ENCODE measurements at places on chromosomes 12 and 14. TPM values are rescaled to one million over a fixed set of nuclear protein-coding genes. Genes with fewer than 3 reads are reported as not detected.
A peak's percentile ranks its signal among the peaks of the same experiment; 100 is the strongest.

Gene ANKRD33
- total RNA-seq = not detected

Gene COCH
- 4.8 TPM for total RNA-seq

GRCh38 chr12:23055004-23055403, 430.0 kb downstream of the ETNK1 start:
- no peak for DNase-seq
- no peak overlapping the region for H3K4me3 ChIP-seq
- H3K27ac ChIP-seq = no peak overlapping the region
- no peaks in the 10 kb centered on the region for H3K4me1 ChIP-seq
- H3K27me3 ChIP-seq = no peaks in the 10 kb centered on the region

Gene CBLN3
- total RNA-seq = 6.1 TPM

Gene KRT80
- total RNA-seq = 9.2 TPM

DNA sequence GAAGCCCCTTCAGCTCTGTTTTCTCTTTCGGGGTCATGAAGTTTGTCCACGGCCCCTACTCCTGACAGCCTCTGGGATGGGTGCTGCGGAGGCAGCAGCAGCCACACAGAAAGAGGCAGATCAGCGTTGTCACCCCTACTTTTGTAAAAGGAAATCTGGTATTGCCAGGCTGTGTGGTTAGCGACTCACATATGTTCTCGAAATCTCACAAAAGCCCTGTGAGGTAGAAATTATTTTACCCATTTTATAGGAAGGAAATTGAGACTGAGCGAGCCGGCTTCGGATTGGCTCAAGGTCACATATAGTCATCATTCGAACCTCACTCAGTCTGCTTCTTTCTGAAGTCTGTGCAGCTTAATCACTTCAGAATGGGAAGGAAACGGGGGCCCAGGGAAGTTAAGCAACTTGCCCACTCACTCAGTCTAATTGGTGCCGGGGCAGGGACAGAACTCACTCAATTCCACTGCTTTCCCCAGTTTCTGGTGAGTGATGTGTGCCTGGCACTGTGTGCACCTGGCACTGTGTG, 1.1 kb upstream of the CKAP4 start:
- DNase-seq = peak; percentile 62
- peaks cover 2% of the 10 kb centered on the region for H3K36me3 ChIP-seq
- H3K27me3 ChIP-seq = no peaks in the 10 kb centered on the region

Gene CRIP2
- total RNA-seq = 191 TPM

Gene MYF6
- not detected for total RNA-seq

Gene NKX2-1
- not detected for total RNA-seq

GRCh38 chr14:80784820-80785219, 156.7 kb downstream of the CEP128 start:
- peaks cover 28% of the 10 kb centered on the region for H3K4me1 ChIP-seq
- DNase-seq = no peak
- H3K4me3 ChIP-seq = no peak overlapping the region
- H3K27me3 ChIP-seq = no peaks in the 10 kb centered on the region

Gene SAMD15
- total RNA-seq = 1.9 TPM

- no peak for DNase-seq
- no peaks in the 10 kb centered on the region for H3K27me3 ChIP-seq
- peaks cover 55% of the 10 kb centered on the region for H3K4me1 ChIP-seq
Observed at GRCh38 chr14:28652782-28653181, 113.8 kb upstream of the FOXG1 start.

- no peaks in the 10 kb centered on the region for H3K4me1 ChIP-seq
Observed at GRCh38 chr12:43118881-43119280, 433.1 kb downstream of the ADAMTS20 start.

DNA sequence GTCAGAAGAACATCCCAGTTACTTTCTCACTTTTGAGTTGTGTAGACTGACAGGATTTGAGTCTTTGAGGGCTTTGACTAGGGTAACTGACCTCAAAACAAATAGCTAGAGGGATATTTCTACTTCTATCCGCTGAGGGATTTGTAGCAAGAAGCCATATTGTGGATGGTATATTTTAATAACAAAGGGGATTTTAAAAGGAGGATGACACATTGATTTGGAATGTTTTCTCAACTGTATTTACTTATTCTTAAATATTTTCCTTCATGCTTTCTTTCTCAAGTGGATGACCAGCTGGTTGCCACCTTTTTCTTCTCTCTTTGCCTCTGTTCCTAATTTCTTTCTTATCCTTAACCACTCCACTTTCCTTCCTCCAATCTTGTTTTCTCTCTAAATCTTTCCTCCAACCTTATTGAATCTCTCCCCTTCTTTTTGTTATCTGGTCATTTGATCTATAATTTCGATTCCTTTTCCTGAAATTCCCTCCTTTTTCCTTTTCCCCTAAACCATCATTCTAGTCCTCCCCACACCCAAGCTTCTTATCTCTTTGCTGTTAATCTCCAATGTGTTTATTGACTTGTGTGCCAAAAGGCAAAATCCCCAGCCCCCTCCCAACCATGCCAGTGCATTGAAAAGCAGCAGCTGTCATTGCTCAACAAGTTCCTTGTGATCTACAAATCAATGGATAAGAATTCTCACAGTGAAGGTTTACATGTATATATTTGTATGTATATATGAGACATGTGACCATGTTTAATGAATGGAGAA, 411.6 kb downstream of the RAD51B start:
- peaks cover 6% of the 10 kb centered on the region for H3K4me1 ChIP-seq
- DNase-seq = no peak
- H3K36me3 ChIP-seq = no peaks in the 10 kb centered on the region

DNA sequence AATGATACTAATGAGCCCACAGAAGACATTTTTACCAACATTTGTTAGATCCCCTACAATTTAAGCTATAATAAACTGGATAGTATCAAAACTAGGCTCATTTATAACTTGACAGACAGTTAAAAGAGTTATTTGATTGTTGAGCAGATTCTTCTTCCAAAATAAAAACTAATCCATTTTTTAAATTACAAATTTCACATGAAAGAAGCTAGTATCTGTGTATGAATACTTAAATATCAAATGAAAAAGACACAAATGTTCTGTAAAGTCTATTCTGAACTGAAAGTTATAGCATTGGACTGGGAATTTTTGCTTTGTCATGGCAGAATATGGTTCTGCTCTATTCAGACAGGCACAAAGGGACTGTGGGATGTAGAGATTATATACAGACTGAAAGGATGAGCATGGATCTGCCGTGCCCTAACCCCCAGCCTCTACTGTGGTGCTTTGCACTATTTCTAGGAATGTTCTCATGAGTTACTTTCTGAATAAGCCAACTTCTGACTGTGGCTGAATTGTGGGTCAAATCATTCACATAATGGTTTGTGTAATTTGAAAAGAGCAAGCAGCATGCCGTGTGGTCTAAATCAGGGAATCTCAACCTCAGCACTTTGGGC, 352.7 kb downstream of the KCNH5 start:
- no peak for DNase-seq
- no peak overlapping the region for H3K4me3 ChIP-seq
- no peaks in the 10 kb centered on the region for H3K4me1 ChIP-seq

DNA sequence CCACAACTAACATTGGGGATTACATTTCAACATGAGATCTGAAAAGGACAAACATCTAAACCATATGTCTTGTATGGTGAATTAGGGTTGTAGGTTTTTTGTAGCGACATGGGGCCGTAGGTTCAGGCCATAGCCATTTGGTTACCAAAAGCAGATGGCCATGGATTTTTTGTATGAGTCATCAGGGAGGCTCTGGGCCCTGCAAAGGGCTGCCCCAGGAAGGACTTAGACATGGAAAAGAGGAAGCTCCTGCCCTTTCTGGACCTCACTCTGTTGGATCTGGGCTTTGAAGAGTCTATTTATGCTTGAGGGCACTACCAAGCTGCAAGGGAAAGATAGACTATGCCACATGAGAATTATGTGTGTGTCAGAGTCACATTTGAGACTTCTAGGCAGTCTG, 89.3 kb upstream of the DHRS4 start:
- H3K27me3 ChIP-seq = peaks cover 16% of the 10 kb centered on the region
- no peaks in the 10 kb centered on the region for H3K36me3 ChIP-seq
- H3K4me3 ChIP-seq = no peak overlapping the region
- no peaks in the 10 kb centered on the region for H3K4me1 ChIP-seq

- H3K4me3 ChIP-seq = no peak overlapping the region
- peaks cover 9% of the 10 kb centered on the region for H3K4me1 ChIP-seq
- H3K36me3 ChIP-seq = no peaks in the 10 kb centered on the region
Observed at GRCh38 chr12:13022851-13023271, 21.3 kb upstream of the FAM234B start.

Measured in osteocyte (in vitro differentiated cells).